ENCODE measurements at places on chromosomes 3 and 15. TPM values are rescaled to one million over a fixed set of nuclear protein-coding genes. Genes with fewer than 3 reads are reported as not detected.

IQCH gene
- 2.4 TPM for total RNA-seq

PRSS50 gene
- not detected for total RNA-seq

LCTL gene
- not detected for total RNA-seq

NAALADL2 gene
- total RNA-seq = 0.23 TPM

CCR9 gene
- total RNA-seq = not detected

NR1I2 gene
- 0.08 TPM for total RNA-seq

FANCD2OS gene
- total RNA-seq = not detected

PLSCR5 gene
- not detected for total RNA-seq

THSD4 gene
- 38.0 TPM for total RNA-seq

WDR93 gene
- total RNA-seq = not detected

TRIM42 gene
- not detected for total RNA-seq

PAK6 gene
- total RNA-seq = 21.0 TPM

COLQ gene
- total RNA-seq = 0.16 TPM

VWA5B2 gene
- total RNA-seq = not detected

RPL14 gene
- 585 TPM for total RNA-seq
